ENCODE measurements at places on chromosomes 7 and 10.

DNA sequence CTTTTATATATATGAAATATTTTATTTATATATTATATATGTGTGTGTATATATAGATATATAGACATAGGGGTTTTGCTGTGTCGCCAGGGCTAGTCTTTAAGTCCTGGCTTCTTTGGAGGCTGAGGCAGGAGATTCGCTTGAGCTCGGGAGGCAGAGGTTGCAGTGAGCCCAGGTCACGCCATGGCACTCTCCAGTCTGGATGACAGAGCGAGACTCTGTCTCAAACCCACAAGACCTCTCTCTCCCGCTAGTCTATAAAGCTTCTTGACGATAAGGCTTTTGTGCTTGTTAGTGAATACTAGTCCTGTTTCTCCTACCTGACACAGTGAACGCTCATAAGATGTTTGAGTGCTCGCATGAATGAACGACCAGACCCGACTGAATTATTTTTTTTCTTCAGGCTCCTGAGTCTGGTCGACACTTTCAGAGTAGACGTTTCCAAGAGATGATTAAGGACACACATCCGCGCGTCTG lies 577 bp upstream of the DDX21 start:
- peak; percentile 79 for DNase-seq

- DNase-seq, result no peak
These were observed 35.5 kb downstream of the DLD start for GRCh38 chr7:107926481-107926880.

DNA sequence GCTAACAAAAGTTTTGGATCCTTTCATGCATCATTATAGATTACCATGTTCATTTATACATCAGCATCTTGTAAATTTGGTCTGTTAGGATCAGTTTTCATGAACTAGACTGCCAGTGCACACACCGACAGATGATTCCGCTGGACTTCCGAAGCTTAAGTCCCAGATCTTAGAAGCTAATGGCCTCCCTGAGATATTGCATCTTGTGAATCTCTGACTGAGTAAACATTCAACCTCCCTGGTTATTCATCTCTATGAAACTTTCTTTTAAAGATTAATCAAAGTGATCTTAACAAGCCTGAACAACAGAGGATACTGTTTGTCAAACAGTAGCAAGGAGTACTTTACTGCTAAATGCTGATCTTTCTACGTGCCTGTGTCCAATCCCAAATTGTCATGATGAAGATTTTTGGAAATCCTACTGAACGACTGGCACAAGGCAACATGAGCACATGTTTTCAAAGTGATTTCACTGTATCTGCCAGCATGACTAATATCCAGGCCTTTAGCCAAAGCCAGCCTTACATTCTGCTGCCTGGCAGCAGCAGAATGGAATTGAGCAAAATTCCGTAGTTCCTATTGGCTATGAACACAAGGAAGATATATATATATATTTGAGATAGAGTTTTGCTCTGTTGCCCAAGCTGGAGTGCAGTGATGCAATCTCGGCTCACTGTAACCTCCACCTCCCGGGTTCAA lies 91.3 kb upstream of the ANK3 start:
- DNase-seq, result no peak

DNA sequence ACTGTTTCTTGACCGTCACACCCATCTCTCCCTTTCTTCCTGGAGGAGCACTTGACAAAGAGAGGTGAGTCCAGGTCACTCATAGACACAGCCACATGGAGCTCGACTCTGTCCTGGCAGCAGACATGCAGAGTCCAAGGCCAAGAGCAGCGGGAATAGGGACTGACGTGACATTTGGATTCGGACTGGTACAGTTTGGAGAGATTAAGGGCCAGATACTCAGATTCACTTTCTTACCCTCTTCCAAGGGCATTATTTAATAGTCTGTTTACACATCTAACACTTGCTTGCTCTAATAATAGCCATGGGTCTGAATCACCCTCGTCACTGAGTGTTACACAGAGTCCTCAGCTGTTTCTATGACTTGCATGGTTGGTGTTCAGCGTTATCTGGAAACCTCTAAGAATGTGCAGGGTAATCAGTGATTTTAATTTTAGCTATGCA lies 39.2 kb upstream of the OTUD1 start:
- no peak for DNase-seq

- no peak for DNase-seq
These were observed 1004.9 kb upstream of the POT1 start for GRCh38 chr7:125934539-125934938.
